ENCODE measurements at places on chromosomes 1 and 21.

GRCh38 chr21:15732290-15732995, 2.7 kb downstream of the USP25 start:
- DNase-seq: no peak

DNA sequence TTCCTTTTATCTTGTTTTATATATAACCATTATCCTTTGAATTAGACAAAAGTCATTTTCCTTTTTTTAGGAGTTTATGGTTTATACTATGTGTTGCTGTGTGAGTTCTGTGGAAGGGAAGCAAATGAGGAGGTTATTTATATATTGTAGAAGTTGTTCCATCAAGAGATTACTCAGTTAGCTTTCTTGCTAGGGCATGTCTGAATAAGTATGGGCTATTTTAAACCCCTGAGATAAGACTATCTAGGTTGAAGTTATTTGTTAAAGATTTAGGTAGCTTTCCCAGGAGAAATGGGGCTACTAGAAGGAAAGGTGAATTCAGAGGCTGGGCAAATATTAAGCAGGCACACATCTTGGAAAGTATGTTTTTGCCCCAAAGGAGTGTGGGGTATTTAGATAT, 16.1 kb upstream of the VAMP4 start:
- DNase-seq: no peak

DNA sequence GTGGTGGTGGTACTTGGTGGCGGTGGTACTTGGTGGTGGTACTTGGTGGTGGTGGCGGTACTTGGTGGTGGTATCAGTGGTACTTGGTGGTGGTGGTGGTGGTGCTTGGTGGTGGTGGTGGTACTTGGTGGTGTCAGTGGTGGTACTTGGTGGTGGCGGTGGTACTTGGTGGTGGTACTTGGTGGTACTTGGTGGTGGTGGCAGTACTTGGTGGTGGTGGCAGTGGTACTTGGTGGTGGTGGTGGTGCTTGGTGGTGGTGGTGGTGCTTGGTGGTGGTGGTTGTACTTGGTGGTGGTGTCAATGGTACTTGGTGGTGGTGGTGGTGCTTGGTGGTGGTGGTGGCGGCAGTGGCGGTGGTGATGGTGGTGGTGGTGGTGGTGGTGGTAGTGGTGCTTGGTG, 20.2 kb downstream of the COQ8A start:
- no peak for DNase-seq

GRCh38 chr1:47991673-47992072, 5.5 kb downstream of the TRABD2B start:
- no peak for DNase-seq

GRCh38 chr1:145689922-145690321, 17.2 kb downstream of the PDZK1 start:
- no peak for DNase-seq

- DNase-seq: no peak
These were observed 129.6 kb downstream of the DPYD start for GRCh38 chr1:97791251-97791650.

DNA sequence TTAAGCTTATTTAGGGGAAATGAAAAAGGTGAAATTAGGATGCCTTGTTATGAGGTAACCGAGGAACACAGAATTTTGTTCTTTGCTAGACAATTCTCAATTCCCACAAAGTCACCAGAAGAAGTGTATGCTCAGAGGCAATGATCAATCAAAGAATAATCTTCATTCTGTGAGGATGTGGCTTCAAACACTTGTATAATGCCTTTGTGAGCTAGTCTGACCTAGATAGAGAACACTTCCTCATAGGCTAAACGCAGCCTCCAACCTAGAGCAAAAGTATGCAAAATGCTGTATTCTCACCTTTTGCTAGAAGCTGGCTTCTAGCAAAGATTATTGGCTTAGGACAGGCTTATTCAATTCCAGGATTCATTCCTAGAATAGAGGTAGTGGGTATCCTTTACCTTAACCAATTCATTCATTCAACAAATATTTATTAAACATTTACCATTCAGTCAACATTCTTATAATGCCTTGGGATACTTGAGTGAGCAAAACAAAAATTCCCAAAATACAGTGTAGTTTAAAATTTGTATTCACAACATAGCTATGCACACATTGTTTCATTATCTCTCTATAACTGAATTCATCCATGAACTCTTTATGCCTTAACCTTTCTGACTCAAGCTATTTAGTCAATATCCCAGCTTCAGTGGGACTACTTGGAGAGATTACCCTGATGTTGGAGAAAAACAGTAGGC, 530.2 kb downstream of the PTPRC start:
- DNase-seq: no peak

- no peak for DNase-seq
These were observed 59.5 kb downstream of the MRPS6 start for GRCh38 chr21:34132926-34133325.

Measured in endothelial cell (in vitro differentiated cells).